Esophagus mucosa (tissue), 1 donor: ENCODE measurements at places on chromosomes 3 and 15. TPM values are rescaled to one million over a fixed set of nuclear protein-coding genes. Genes with fewer than 3 reads are reported as not detected.

GRCh38 chr15:62561059-62561519 lies 396.0 kb upstream of the C2CD4B start:
- ATAC-seq: no peak

DNA sequence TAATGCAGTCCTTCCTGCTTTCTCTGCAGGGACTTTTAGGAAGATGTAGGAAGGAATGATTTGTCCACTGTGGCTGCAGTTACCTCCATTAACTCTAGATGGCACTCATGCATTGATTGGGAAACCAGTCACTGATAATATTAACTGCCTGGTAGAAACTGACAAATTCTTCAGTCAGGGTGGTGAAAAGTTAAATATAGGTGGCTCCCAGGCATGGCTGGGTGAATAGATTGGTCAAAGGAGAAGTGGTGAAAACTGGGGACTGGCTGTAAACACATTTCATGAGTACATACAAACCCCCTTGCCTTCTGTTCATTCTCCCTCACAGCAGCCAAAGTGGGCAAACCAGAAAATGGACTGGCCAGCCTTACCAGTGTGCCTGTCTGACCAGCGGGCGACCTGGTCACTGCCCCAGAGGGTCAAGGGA lies 333.4 kb downstream of the THSD4 start:
- ATAC-seq: peak; percentile 43

The SLC9A9 gene
- total RNA-seq: 14.6 TPM

The CA12 gene
- total RNA-seq: 138 TPM

DNA sequence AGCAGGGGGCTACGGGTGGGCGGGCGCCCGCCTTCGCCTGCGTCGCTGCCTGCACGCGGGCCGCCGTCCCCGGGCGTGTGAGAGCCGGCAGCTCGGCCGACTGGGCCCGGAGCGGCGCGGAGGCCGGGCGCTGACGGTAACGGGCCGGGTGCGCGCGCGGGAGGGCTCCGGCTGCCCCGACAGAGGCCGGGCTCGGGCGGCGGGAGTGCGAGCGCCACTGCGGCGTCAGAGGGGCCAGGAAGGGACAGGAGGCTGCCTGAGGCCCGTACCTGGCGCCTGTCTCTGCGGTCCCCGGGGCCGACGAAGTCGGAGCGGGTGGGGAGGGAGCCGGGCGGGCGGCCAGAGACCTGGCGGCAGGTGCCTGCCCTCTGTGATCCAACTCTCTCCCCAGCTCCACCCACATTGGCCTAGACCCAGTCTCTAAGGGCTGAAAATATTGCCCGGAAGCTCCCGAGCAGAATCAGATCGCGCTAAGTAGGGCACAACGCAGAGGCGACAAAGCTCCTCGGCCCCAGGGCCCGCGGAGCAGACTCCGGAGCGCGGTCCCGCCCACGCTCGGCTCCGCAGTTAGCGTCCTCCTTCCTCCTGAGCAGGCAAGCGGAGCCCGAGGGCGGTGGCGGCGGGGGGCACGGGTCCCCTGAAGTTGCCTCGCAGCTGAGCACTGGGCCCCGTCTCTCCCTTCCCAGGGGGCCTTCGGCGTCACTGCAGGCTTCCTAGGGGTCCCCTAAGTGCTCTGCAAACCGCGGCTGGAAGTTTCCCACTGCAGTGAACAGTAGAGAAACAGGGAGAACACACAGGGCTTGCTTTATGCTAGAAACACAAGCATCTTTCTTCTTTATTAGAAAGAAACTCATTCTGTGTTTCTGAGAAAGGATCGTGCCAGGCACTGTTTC lies at the start of gene MAN2A2:
TSS of gene MAN2A2 (plus strand) at position 463 of the 893 bp plus-strand sequence. CDS start 906 bp downstream, outside the sequence.
- peak; percentile 63 for ATAC-seq

DNA sequence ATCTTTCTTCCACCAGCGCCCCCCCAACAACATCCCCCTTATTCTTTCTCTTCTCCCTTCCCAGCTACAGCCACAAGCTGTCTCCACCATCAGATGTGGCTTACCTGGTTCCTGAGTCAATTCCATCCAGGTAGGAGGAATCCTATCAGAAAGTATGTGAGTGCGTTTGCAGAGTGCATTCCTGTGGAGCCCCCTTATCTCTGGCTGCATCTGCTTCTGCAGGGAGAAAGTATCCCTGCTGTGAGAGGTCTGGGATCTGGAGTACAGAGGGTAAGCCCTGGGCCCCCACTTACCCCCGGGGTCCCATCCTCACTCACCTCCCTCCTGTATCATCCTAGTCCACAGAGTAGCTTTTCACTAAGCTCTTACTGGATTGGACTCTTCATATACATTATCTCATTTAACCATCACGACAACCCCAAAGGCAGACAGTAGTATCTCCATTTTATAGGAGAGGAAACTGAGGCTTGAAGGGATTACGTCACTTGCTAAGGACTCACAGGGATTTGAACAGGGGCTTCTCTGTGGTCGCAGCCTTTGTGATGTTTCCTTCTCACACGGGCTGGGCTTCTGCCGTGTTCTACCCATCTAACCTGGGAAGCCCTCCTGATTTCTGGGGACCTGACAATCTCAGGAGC lies 22.2 kb upstream of the MAGEF1 start:
- no peak for ATAC-seq

DNA sequence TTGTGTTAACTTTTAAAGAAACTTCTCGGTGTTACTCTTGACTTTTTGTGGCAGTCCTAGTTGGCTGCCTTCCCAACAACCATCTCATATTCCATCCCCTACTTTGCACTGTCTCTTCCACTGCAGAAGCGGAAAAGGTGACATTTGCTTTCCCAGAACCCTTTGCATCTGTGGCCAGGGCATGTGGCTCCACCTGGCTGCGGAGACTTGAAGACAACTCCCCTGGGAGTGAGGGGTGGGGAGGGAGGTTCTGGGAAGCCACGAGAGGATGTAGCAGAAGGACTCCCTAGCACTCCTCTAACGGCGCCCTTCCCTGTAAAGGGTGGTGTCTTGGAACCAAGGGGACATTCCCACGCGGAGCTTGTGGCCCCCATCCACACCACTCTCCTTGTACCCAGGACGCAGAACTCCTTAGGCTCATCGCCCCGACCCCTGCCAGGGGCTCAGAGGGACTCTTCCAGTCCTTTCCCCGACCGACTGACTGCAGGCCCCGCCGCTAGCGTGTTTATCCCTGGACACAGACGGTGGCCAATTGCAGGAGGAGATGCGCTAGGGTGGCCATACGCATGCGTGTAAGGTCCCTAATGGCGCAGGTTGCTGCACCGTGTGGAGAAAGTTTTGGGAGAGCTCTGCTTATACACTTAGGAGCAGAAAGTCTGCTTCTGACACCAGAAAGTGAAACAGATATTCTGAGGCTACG lies 33.2 kb upstream of the SECISBP2L start:
- no peak for ATAC-seq

The SMCO1 gene
- not detected for total RNA-seq

The FOXB1 gene
- total RNA-seq: not detected

- peak; percentile 87 for ATAC-seq
Measured at GRCh38 chr3:60588806-60589205, 662.4 kb downstream of the FHIT start.

GRCh38 chr15:66633041-66633937 lies 67.5 kb upstream of the LCTL start:
- peak; percentile 9 for ATAC-seq

- ATAC-seq: peak; percentile 60
Measured at GRCh38 chr3:195020921-195021320, 250.0 kb downstream of the XXYLT1 start.

The TNFAIP8L3 gene
- 7.3 TPM for total RNA-seq

GRCh38 chr3:42447481-42447880 lies 37.1 kb upstream of the LYZL4 start:
- no peak for ATAC-seq

DNA sequence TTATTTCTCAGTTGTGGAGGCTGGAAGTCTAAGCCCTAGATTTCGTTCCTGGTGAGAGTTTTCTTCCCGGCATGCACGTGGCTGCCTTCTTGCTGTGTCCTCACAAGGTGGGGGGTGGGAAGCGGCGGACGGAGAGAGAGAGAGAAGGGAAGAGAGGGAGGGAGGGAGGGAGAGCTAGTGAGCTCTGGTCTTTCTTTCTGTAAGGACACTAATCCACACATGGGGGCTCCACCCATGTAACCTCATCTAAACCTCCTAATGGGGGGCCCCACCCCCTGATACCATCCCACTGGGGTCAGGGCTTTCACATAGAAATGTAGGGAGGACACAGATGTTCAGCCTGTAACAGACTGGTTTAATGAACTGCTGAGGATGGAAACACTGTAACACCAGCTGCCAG lies 7.3 kb downstream of the FBLN2 start:
- no peak for ATAC-seq

DNA sequence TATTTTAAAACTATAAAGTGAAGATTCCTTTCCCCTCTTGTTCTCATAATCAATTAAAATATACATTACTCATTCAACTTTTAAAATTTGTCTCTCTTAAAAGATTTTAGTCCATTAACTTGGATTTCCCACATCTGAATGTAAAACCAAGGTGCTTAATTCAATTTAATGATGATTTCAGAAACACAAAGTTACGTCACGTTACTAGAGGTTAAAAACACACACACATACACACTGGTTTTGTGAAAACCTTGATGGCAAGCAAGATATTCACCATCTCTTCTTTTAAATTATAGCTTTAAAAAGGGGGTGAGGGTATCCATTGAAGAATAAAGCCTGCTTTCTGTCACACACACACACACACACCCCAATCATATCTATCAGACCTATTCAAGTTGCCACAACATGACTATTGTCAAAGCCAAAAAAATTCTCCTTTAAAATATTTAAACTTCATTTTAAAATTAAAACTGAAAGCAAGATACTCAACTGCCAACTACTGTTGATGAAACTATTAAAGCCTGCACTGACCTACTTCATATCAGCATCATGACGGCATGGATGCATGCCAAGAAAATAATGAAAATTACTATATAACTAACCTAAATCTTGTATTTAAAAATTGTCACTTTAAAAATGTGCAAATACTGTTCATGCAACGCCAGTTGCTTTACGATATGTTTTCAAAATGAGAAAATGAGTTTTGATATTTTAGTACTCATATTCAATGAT lies 2.1 kb downstream of the RFX7 start:
- no peak for ATAC-seq

DNA sequence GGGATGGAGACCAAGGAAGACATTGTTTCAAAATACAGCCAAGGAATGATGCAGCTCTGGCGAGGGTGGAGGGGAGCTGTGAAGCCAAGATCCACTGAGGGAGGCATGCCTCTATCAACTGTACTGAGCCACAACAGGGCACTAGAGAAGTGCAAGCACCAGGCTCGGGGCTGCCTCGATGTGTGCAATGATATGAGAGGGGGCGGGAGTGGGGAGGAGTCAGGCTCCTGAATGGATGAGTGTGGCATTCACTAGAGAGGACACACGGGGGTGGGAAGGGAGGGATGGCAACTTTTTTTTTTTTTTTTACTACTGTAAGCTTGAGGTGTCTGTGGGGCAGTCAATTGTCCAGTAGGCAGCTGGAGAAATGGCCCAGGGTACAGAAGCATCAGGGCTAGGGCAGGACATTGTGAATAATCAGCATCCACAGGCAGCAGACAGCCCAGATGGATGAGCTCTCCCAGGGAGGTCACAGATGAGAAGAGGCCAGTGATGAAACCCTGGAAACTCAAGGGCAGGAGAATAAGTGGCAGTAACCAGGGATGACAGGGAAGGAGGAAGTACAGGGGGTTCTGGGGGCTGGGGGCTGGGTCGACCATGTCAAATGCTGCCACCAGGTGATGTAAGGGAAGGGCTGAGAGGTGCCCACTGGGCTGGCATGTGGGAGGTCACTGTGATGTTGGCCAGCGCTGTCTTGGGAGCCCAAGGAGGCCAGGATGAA lies 5.9 kb downstream of the STOML1 start:
- no peak for ATAC-seq

DNA sequence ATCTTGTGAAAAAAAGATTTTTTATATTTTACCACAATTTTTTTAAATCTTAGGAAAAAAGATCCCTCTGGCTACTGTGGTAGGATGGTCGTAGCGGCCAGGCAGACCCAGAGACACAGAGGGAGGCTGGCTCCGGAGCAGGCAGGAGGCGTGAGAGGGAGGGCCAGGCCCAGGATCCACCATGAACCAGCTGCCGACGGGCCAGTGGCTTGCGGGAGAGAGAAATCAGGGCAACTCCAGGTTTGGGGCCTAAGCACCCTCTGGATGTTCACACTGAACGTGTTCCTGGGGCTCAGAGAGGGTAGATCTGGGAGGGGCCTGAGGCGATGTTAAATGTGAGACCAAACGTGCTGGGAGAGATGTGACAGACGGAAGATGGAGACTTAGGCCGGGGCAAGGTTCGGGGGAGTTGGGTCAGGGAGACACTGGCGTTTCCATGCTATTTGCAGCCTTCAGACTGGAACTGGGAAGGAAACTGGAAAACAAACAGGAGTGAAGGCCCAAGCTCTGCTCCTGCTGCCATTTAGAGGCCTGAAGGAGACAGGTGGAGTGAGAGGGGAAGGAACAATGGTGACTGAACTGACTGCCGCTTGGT lies 1.6 kb upstream of the VILL start:
- ATAC-seq: no peak

- peak; percentile 1 for ATAC-seq
Measured at GRCh38 chr3:195746346-195746745, 25.6 kb downstream of the MUC20 start.

- ATAC-seq: no peak
Measured at GRCh38 chr3:126438746-126439145, 36.9 kb downstream of the ZXDC start.

DNA sequence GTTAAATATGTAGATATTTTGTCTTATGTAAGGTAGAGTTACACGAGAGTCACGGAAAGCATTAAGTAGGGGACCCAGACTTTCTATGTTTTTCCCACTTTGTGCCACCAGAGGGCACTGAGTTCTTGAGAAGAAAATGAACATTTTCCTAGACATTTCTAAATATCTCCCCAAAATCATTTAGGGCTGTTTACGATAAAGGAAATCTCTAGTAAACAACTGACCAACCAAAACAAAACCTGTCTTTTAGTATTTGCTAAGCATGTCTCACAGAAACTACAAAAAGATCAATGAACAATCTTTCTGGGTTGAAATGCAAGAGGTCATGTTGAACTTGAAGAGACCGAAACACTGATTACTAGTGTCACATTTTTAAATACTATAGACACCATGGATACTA lies 16.1 kb downstream of the POU1F1 start:
- ATAC-seq: no peak

DNA sequence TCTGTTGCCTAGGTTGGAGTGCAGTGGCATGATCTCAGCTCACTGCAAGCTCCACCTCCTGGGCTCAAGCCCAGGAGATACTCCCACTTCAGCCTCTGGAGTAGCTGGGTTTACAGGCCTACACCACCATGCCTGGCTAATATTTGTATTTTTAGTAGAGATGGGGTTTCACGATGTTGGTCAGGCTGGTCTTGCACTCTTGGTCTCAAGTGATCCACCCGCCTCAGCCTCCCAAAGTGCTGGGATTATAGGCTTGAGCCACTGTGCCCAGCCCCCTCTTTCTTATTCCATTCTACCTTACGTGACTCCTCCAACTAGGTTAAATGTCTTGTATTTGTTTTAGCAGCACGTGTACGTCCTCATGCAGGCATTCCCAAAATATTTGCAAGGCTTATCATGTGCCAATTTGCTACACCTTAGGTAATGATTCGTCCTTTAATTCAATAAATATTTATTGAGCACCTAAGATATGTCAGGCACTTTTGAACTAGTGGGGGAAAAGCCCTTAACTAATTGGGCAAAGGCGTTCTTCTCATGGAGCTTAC lies 14.9 kb upstream of the MAGI1 start:
- no peak for ATAC-seq

The GOLGA8K gene
- not detected for total RNA-seq

The C15orf39 gene
- 23.1 TPM for total RNA-seq

The CTXN2 gene
- total RNA-seq: not detected

The LDHAL6B gene
- total RNA-seq: not detected

GRCh38 chr15:66629817-66630576 lies 64.2 kb upstream of the LCTL start:
- ATAC-seq: no peak

The RAB6B gene
- 3.3 TPM for total RNA-seq

GRCh38 chr3:187968883-187969580 lies 184.9 kb upstream of the LPP start:
- ATAC-seq: peak; percentile 13

The AHSG gene
- total RNA-seq: not detected
